Psoas muscle (tissue), 8 donors: ENCODE measurements at places on chromosomes 7 and 10. TPM values are rescaled to one million over a fixed set of nuclear protein-coding genes. Genes with fewer than 3 reads are reported as not detected.

Gene CALHM2
- 7.7 TPM for total RNA-seq

Gene SEPTIN7
- 140 TPM for total RNA-seq

Gene FOXI2
- total RNA-seq = not detected

Gene ARHGAP22
- total RNA-seq = 1.9 TPM

Gene HOXA3
- 3.6 TPM for total RNA-seq

Gene ZNHIT1
- total RNA-seq = 45.5 TPM

Gene ENTPD1
- total RNA-seq = 3.9 TPM

Gene FEZF1
- total RNA-seq = 0.19 TPM

Gene CREB3L2
- 14.7 TPM for total RNA-seq

Gene MUC3A
- 0.24 TPM for total RNA-seq

Gene TMEM229A
- total RNA-seq = not detected

Gene MYL7
- 1.7 TPM for total RNA-seq

Gene SPDYE2B
- not detected for total RNA-seq

Gene MKI67
- total RNA-seq = 0.19 TPM

Gene CYP3A5
- total RNA-seq = 0.12 TPM

Gene SDK1
- total RNA-seq = 1.3 TPM

Gene CRPPA
- total RNA-seq = 2.2 TPM

Gene GPER1
- 1.8 TPM for total RNA-seq

Gene RPEL1
- not detected for total RNA-seq

Gene ZNF33B
- total RNA-seq = 8.0 TPM

Gene GPR26
- not detected for total RNA-seq

Gene ENTPD7
- total RNA-seq = 1.5 TPM

Gene CPXM2
- total RNA-seq = 5.2 TPM

Gene UCMA
- not detected for total RNA-seq

Gene OR2A7
- not detected for total RNA-seq

Gene MMD2
- not detected for total RNA-seq

Gene ZNF277
- total RNA-seq = 11.6 TPM

Gene KLLN
- 0.22 TPM for total RNA-seq

Gene ELMO1
- 8.1 TPM for total RNA-seq

Gene ZNF804B
- not detected for total RNA-seq

Gene PNLIPRP3
- not detected for total RNA-seq

Gene MSS51
- total RNA-seq = 29.4 TPM

Gene LIPJ
- total RNA-seq = 0.27 TPM

Gene ANKRD61
- 0.77 TPM for total RNA-seq

Gene VGF
- 0.10 TPM for total RNA-seq

Gene POLR2J2
- total RNA-seq = 2.9 TPM

Gene ANKRD1
- total RNA-seq = 2,218 TPM

Gene UNC5B
- total RNA-seq = 2.1 TPM

Gene POP7
- total RNA-seq = 36.4 TPM

Gene ZNF487
- 1.7 TPM for total RNA-seq

Gene CHST3
- 10.6 TPM for total RNA-seq

Gene TAC1
- total RNA-seq = not detected

Gene DRGX
- not detected for total RNA-seq

Gene ZNF316
- total RNA-seq = 21.7 TPM

Gene CD36
- 305 TPM for total RNA-seq

Gene SPDYE1
- not detected for total RNA-seq

Gene ZNF239
- total RNA-seq = 5.3 TPM

Gene SPDYE8
- total RNA-seq = not detected

Gene FFAR4
- not detected for total RNA-seq
